ENCODE measurements at places on chromosomes 16 and 17.

GRCh38 chr16:72999541-73000019 lies 48.3 kb downstream of the ZFHX3 start:
- DNase-seq: no peak

- DNase-seq: no peak
Measured at GRCh38 chr16:79209308-79209707, 391.2 kb downstream of the MAF start.

DNA sequence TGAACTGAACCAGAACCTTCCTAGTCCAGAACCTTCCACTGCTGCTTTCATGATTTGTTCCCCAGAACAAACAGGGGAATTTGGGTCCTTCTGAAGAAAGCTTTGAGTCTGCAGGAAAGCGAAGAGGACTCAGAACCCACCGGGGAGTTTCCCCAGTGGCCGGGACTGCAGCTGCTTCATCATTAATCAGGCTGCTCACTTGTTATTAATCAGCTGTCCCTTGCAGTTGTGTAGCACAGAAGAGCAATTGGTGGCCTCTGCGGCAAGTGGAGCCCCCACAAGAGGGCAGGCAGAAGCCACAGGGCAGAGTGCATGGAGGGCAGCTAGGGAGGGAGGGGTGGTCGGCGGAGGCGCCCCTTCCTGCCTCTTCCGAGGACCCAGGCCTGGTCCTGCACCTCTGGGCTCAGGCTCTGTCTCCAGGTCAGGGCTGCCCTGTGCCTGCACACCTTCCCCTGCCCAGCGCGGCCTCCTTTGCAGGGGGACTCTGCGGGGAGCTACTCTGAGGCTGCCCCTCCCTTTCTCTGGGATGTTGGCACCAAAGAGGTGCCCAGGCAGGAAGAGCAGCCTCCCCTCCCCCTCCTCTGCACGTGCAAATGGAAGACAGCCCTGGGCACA lies 6.9 kb downstream of the CCL17 start:
- DNase-seq: no peak

GRCh38 chr17:49585422-49586027 lies 9.9 kb downstream of the NXPH3 start:
- no peak for DNase-seq

DNA sequence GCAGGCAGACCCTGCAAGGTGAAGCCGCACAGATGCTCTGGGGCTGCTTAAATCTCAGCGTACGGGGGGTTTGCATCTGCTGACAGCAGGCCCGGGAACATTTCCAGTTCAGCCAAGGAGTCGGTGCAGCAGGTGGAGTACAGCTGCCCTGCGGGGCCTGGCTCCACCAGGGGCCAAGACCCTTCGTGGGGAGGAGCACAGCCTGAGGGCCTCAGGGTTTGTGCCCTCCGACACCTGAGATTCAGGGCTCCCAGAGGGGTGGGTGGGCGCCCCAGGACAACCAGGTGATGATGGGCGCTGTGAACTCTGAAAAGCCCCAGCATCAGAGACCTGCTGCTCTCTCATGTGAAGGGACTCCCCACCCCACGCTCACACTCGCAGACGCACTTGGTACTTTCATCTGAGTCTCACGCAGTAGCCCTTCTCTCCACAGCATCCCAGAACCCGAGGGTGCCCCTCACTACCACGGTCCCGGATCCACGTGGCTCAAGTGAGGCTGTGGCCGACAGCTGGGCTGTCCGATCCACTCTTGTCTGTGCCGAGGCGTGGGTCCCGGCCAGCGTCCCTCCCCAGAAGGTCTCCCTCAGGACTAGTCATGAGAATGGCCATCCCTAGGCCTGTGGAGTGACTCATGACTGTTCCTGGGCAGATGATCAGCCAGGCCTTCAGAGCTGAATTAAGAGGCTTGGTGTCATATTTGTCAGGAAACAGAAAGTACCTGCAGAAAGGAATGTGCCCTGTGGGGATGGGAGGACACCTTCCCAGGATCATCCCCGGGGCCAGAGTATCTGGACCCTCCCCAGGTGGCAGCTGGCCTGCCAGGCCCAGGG lies 29.6 kb downstream of the ACSF3 start:
- DNase-seq: no peak

- no peak for DNase-seq
Measured at GRCh38 chr17:16938496-16939207, 33.3 kb downstream of the TNFRSF13B start.

- DNase-seq: no peak
Measured at GRCh38 chr17:4019275-4019674, 55.0 kb upstream of the ATP2A3 start.

GRCh38 chr17:78223061-78223460 lies 8.4 kb upstream of the TMEM235 start:
- DNase-seq: no peak

GRCh38 chr17:55278173-55278961 lies 13.6 kb downstream of the HLF start:
- no peak for DNase-seq

GRCh38 chr17:76152591-76152990 lies 11.5 kb upstream of the FOXJ1 start:
- DNase-seq: no peak

GRCh38 chr16:90031931-90032673 lies 12.8 kb upstream of the DBNDD1 start:
- no peak for DNase-seq

DNA sequence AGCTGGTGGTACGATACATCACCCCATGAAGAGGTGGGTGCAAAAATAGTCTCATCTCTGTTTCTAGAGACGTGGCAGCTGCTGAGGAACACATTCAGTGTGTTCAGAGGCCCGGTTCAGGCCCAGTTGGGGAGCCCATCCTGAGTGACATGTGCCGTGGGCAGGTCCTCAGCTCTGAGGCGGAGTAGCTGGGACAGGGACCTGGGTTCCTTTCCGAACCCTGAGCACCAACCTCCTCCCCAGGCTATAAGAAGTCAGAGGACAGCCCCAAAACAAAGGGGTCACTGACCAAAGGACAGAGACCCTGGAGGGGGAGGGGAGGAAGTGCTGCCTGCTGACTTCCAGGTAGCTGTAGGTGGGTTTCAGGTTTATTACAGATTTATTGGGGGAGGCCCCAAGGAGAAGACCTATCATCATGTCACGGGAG lies 5.1 kb downstream of the LDHD start:
- DNase-seq: no peak

GRCh38 chr17:44176671-44177501 lies 6.4 kb downstream of the ASB16 start:
- no peak for DNase-seq

DNA sequence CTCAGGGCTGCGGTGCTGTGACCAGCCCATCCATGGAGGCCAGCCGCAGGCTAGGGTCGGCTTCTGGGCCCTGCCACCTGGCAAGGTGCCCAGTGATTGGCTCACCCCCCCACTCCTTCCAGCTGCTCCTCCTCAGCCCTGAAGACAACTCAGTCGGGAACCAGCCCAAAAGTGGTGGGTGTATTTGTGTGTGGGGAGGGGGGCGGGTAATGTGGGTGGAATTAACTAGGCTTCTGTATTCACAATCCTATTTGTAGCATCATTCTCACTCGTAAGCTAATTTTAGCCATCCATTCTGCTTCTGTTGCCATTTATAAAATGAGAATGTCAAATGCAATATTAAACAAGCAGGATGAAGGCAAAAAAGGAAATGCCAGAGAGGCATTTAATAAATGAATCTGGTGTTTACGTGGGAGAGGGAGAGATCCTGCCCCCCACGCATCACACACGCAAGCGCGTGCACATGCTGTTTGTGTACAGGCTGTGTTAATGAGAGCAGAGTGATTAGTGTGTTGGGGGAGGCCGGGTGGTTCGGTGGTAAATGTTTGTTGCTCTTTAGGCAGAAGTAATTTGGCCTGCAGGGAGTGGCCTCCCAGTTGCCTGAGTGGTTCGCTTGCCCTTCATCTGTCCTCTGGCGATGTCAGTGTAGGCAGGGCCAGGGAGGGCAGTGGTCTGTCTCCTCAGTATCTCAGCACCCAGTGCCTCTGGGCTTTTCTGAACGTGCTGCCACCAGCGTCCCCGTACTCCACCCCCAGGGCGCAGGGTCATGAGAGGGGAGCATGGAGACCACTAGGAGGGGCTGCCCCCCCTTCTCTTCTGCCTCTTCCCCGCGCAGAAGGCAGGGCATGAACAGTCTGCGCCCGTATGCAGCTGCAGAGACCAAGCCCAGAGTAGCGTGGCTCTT lies 140.1 kb downstream of the CCDC182 start:
- DNase-seq: peak; percentile 46

DNA sequence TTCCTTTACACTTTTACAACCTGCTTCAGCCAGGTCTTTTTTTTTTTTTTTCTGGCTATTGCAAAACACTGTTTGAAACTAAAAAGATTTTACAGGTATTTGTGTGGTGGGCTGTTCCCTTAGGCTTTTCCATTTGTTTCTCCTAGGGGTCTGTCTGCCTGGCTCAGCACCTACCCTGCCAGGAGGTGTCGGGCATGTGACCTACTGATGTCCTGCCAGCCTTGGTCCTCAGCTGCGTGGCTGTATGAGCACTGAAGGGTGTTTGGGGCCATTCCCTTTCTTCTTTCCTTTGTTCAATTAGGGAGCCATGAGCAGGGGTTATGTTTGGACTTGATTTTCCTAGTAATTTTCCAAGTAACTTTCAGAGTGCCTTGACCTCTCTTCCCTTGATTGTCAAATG lies 269.2 kb upstream of the SALL1 start:
- DNase-seq: no peak

- peak; percentile 32 for DNase-seq
Measured at GRCh38 chr17:28925912-28926365, 23.1 kb upstream of the DHRS13 start.

DNA sequence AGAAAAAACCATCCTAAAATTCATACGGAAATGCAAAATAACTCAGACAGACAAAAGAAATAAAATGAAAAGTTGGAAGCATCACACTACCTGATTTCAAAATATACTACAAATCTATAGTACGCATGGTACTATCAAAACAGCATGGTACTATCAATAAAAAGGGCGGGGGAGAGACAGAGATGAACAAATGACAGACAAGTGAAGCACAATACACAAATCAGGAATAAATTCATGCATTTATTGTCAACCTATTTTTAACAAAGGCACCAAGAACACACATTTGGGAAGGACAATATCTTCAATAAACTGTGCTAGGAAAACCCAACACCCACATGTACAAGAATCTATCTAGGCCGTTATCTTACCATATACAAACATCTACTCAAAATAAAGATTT lies 207.4 kb upstream of the WSB1 start:
- no peak for DNase-seq

DNA sequence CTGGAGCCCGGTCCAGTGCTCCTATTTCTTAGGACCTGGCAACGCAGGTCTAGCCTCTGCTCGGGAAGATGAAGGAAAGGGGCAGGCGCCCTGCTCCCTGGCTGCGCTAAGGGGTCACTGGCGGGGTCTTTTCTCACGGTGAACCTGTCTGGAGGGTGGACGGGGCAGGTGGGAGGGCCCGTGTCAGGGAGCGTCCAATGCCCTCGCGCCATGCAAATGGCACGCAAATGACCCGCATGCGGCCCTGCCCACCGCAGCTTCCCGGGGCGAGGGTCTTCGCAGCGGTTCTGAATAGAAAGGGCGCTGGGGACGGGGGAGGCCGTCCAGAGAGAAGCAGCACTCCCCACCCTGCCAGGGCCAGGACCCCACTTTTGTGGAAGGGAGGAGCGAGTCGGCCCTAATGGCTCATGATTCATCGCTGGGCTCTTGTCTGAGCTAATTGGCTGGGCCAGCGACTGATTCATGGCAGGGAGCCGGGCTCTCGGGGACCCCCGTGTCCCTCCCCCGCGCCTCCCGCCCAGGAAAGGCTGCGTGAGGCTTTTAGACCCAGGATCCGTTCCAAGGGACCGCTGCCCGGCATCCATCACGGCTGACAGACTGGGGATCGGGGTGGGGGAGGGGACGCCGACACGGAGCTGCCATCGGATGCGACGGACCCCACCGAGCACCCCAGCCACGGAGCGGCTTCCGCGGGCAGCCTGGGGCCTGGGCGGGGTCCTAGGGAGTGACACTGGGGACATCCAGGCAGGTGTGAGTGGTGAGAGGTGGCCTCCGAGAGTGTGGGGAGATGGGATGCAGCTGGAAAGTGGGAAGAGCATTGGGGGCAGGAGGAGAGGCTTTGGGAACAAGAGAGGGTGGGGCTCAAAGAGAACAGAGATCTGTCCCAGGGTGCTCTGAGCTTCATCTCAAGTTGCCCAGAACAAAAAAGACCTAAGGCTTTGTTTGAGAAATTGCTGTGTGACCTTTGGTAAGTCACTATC lies 25.0 kb upstream of the NGFR start:
- peak; percentile 20 for DNase-seq

DNA sequence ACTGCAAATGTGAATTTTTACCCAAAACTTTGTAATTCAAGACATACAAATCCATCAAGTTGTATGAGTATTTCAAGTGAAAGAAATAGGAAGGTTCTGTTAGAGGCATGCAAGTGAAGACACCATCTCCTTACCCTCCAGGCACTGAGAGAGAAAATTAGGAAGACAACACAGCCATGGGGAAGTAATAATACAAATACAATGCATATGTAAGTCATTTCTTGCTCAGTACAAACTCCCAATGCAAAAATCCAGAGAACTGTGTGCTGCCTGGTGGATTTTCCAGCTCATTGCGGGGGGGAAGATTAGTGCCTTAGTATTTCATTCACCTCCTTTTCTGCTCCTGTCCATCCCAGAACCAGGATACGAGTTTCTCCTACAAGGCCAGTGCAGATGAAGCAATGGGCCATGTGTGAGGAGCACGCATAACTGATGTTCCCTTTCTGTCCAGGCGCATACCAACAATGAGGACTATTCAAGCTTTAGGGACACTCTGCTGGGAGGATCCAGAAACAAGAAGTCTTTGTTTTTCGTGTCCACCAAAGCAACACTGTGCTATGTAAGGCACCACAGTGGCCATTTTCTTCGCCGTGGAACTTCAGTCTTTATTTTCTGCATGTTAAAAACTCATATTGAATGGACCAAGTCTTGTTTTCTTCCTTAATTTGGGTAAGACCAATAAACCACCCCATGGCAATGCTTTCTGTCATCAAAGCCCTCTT lies 143.7 kb upstream of the RCVRN start:
- no peak for DNase-seq

GRCh38 chr17:43655693-43656255 lies 5.9 kb downstream of the MEOX1 start:
- no peak for DNase-seq

DNA sequence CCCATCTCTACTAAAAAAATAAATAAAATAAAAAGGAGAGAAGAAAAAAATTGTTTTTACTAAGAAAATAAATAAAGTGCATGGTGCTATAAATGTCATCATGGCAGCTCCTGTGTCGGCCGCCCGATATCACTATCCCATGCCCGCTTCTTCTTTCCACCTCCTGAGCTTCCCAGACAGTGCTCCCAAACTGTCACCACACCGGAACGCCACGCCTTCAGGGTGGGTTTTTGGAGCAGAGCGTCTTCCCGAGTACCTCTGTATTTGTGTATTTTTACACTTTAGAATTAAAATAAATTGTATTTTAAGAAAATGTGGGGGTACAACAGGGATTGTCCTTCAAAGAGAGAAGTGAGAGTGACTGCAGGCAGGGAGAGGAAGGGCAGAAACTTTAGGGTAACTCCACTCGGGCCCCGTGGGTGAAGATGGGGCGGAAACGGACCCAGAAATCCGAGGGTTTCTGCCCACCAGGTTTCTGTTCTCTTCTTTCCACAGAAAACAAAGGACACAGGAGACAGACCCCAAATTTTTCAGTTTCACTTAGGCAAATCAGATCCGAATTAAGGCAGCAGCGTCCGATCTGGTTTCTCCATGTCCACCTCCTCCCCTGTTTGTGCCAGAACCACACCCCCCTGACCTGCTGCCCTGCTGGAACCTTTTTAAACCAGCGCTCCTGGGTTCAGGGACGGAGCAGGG lies 3.6 kb upstream of the ITGAX start:
- no peak for DNase-seq

- peak; percentile 64 for DNase-seq
Measured at GRCh38 chr17:48625495-48626244, 488 bp downstream of the HOXB9 start.
